ENCODE measurements at places on chromosomes 16 and 17.
A peak's percentile ranks its signal among the peaks of the same experiment; 100 is the strongest.

DNA sequence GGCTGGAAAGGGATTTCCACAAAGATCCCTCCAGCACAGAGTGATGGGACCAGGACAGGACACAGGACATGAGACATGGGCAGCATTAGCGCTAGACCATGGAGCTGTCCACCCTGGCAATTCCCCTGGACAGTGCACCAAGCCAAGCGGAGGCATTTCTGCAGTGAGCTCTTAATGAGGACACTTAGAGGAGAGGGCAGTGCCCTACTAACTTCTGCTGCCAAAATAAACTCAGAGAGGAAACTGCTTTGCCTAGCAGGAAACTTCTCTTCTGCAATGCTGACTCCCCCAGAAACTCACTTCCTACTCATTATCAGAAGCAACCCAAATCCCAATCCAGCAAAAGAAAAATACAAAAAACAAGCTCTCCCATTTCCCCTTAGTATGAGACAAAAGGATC is 119.2 kb downstream of the HS3ST2 start:
- peak; percentile 49 for DNase-seq

DNA sequence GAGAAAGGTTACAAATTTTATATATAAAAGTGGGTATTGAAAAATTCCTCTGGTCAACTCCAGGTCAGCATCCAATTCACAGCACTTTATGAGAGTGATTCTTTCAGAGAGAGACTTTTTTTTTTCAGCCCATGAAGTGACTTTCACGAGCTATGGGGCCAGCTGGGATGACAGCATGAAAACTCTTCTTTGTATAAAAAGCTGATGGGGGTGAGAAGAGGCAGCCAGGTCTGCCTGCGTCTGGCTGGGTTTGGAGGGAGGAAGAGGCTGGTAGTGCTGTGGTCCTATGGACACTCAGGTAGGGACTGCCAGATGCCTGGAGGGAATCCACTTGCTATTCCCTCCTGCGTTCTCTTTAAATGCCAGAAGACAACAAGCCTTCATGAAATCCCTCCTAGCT is 250.6 kb downstream of the UTP18 start:
- no peak for DNase-seq

DNA sequence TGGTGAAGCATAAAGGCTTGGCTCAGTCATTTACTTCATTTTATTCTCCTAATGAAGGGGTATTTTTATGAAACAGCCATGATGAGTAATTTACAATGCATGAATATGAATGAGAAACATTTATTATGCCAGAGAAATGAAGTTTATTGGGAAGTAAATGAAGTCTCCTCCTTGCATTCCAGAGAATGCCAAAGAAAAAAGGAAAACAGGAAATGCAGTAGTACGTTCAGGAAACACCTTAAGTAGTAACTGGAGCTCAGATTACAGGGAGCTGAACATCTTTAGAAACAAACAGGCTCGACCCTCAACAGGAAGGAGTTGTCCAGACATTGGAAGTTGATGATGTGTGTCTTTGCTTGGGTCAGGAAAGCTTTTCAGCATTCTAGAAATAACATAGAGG is 4.6 kb downstream of the KRT34 start:
- no peak for DNase-seq

- DNase-seq: no peak
Observed at GRCh38 chr17:73747221-73748002, 103.2 kb upstream of the SDK2 start.

- DNase-seq: peak; percentile 49
Observed at GRCh38 chr17:74833501-74834377, 25.9 kb downstream of the GRIN2C start.

DNA sequence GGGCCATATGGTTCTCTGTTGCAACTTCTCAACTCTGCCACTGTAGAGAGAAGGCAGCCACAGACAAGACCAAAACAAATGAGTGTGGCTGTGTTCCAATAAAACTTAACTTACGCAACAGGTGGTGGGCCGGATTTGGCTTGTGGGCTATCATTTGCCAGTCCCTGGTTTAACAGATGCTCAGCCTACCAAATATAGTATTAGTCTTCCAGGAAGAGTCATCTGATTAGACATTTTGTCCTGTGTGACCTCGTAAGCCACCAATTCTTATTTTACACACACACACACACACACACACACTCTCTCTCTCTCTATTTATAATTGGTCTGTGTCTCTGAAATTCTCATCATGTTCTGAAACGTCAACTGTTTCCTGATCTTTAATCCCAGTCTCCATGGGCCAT is 245.9 kb downstream of the XYLT1 start:
- DNase-seq: peak; percentile 94

DNA sequence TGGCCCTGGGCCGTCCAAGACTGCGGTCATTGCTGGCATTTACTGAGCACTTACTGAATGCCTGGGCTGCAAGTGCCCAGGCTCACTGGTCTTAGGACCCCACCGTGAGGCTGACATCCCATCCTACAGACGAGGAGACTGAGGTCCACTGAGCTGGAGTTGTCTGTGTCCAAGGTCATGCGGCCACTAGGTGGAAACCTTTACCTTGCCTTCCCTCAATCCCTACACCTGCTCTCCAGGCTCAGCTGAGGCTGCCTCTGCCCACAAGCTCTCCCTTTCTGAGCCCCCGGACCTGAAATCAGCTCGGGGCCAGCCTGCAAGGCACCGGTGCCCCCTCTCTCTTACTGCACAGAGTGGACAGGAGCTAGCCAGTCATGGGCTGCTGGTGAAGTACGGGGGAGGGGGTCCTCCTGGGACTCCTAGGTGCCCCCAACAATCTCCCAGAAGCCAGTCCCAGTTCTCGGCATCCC is 1.5 kb downstream of the CASKIN1 start:
- DNase-seq: peak; percentile 74

GRCh38 chr17:30314474-30314873 is 19.4 kb downstream of the TMIGD1 start:
- DNase-seq: no peak

DNA sequence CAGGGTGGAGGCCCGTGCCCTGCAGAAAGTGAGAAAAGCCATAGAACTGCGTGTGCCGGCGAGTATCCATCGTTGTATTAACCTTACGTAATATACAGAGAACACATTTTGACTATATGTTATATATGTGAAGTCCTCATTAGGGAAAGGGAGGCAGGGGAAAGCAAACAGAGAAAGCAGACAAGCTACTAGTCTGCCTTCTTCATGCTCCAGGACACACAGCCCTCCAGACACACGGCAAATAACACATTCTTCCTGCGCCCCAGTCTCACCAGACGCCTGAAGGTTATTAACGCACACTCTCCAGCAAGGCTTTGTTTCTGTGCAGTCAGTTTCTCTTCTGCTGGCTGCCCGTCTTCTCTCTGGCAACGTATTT is 28.8 kb downstream of the PRDM7 start:
- DNase-seq: no peak

Measured in NB4 (cell line).